ENCODE measurements at places on chromosomes 2 and 18.

GRCh38 chr2:96890726-96891385, 21.0 kb upstream of the SEMA4C start:
- no peak for DNase-seq

DNA sequence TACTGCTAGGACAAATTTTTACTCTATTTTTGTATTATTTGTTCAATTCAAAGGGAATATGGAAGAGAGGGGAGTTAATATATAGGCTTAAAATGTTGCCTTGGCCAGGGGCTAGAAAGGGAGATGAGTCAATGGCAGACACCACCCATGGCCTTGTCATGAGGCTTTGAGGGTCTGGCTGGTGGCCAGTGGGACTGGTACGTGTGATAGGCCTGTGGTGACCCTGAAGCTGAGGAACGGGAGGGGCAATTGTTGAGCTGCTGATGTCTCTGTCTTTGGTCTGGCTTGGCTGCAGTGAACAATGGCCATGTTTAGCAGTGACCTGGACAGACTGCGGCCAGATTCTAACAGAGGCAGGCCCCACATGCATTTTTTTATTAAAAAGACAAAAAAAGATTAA, 18.5 kb downstream of the GKN1 start:
- no peak for DNase-seq

- no peak for DNase-seq
Measured at GRCh38 chr2:54901224-54901986, 148.8 kb downstream of the RTN4 start.

DNA sequence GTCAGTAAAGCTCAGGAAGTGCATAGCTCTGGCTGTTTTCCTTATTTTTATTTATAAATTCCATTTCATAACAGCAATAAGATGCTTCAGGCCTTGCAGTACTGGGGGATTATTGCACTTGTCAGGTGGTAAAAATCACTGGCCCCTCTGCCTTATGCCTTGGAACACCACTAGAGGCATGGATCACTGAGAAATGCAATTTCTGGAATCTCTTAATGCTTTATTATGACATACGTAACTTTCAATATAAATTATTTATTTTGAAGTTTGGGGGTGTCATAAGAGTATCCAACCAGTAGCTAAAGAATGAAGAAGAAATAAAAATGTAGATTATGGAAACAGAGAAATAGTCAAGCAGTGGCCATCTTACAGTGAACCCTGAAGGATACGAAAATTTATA, 183.1 kb downstream of the FIGN start:
- no peak for DNase-seq

Data from activated CD8-positive, alpha-beta memory T cell treated with anti-CD3 and anti-CD28 coated beads, Interleukin-2, amount 50 U/mL, for 48 hours (primary cell).